Right renal pelvis (tissue), 4 donors: ENCODE measurements at places on chromosomes 3 and 15.

DNA sequence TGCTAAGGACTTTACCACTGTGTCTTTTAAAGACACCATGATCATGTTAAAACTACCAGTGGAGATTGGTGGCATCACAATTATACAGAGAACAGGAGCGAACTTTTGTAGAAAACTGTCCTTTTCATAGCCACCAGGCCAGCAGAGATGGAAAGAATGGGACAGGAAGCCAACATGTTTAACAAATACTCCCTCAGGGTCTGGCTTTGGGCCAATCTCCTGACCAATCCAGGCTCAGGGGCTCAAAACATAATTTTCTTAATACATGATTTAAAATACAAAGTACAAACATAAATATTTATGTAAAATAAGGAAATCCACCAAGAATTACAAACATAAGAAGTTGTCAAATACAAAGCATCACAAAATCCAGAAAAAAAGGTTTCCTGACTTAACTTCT lies 266.0 kb downstream of the VPS13C start:
- DNase-seq, result no peak

DNA sequence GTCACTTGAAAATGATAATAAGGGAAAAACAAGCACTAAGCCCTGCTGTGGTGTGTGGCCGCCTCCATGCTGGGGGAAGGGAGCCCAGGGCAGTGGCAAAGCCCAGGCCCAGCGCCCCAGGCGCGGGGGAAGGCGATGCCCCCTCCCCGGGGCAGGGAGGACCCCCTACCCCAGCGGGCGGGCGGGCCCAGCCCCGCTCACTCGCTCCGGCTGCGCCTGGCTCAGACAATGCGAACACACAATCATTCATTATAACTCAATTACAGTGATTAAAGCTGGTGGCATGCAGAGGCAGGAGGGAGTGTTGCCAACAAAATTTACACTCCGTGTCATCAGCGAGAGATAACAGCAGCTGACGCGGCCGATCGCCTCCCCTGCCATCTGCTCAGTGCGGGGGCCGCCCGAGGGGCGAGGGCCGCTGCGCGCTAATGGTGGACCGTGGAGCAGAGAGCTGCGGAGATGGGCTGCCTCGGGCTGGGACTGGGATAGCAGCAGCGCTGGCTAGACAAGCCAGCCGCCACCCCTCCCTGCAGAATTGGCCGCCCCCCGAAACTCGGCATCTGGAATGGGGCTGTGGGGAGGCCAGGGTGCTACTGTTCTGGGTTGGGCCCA lies 64.1 kb downstream of the TLE3 start:
- no peak for DNase-seq

DNA sequence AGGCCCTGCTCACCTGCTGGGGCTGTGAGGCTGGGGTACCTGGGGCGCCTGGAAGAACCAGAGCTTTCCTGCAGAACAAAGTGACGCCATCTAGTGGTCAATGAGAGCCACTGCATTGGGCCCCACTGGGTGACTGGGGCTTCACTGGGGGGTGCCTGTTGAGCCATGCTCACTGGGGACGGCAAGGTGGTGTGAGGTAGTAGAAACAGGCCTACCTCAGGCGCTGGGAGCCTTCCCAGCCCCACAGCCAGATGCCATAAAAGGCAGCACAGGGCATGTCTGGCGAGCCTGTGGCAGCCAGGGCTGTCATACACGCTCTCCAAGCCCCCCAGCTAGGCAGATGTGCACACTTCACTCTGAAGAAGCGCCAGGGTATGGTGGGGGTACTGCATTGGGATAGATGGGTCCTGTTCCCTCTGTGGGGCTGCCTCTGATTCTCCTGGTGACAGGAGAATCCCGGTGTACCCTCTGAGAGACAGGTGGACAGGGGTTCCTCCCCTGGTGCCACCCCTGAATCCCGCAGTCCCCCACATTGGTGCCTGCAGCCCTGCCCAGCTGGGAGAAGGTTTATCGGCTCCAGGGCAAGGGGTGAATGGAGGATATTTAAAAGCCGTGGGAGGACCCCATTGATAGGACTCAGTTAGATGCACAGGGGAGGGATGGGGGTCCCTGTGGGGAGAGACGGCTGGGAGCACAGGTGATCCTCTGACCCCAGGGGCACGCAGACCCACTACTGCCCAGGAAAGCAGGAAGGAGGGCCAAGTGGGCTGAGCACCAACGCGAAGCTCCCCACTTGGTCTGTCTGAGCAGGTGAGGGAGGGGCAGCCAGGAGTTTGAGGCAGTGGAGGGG lies 178.8 kb downstream of the NSMCE3 start:
- no peak for DNase-seq

GRCh38 chr3:156551746-156552145 lies 3.2 kb downstream of the SSR3 start:
- no peak for DNase-seq

- DNase-seq, result no peak
These were observed 90.4 kb downstream of the FOXP1 start for GRCh38 chr3:71492974-71493771.
